ENCODE measurements at places on chromosomes 6 and 20.

GRCh38 chr20:22180244-22180643 lies 404.1 kb downstream of the FOXA2 start:
- no peak for DNase-seq

GRCh38 chr20:62425281-62426058 lies 1.9 kb downstream of the RBBP8NL start:
- no peak for DNase-seq

GRCh38 chr6:145483191-145483996 lies 251.9 kb downstream of the EPM2A start:
- DNase-seq: no peak

DNA sequence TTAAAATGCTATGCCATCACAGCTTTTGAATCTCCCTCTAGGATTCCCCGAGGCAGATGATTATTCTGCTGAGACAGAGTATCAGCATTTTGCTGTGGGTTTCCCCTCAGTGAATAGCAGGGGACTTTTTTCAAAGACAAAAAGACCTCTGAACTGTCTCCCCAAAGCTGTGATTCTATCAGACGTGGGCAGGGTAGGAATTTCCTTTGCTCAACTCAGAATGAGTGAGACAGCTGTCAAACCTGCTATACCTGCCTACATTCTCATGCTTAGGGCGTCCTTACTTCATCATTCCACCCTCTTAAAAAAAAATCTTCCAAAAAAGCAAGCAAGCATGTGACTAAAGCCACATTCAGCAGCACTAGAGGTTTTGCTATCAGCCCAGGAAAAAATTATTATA lies 147.6 kb upstream of the FAM83B start:
- no peak for DNase-seq

DNA sequence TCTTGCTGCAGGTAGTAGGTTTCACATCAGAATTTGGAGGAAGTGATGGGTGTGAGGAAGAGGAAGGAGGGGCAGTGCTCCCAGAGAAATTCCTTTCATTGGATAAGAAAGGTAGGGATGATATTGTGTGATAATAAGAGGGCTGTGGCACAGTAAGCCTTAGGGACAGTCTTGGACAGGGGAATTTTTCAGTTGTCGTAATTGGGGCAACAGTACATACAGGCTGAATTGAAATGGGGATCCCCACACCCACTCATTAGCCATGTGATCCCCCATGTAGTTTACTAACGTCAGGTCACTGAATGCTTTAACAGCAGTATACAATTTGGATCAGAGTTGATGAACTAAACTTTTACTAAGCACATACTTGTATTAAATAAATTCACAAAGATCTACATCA lies 79.4 kb downstream of the FOXO3 start:
- no peak for DNase-seq

DNA sequence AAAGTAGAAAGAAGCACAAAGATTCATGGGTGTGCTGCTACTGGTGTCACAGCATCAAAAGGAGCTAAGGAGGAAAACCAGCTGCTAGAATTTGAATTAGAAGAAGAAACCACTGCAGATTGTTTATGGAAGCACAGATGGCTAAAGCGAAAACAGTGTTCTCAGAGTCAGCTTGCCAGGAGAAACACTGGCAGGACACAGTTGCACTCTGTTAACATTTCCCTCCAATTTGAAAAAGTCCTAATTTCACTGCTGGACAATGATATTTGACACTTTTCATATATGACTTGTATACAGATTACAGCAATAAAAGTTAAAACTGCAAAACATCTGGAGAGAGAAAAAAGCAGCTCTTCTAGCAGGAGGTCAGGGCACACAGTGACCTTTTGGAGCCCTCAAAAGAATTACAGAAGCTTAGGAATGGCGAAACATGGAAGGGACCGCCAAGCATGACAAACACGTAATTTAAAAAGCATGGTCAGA lies 314.5 kb downstream of the COL12A1 start:
- DNase-seq: no peak

DNA sequence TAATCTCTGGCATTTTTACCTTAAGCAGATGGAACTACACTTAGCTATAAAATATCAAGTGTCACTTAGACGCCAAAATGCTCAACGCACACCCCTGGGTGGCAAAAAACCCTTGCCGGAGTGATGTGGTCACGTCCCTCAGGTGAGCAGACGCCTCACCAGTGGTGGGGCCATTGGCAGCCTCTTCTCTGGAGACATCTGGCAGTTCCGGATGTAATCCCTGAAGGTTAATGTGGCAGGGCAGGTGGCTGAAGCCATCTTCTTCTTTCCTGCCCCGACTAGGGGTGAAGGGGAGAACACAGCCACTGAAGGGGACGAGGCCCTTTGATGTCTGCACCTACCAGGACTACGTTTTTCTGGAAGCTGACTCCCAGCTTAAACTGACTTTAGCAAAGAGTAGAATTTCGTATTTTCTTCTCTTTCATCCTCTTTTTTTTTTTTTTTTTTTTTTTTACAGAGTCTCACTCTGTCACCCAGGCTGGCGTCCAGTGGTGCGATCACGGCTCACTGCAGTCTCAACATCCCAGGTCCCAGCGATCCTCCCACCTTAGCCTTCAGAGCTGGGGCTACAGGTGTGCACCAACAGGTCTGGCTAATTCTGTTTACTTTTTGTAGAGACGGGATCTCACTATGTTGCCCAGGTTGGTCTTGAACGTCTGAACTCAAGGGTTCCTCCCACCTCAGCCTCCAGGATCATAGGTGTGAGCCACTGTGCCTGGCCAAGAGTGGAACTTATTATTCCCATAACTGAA lies 152.1 kb downstream of the TTLL2 start:
- DNase-seq: no peak

DNA sequence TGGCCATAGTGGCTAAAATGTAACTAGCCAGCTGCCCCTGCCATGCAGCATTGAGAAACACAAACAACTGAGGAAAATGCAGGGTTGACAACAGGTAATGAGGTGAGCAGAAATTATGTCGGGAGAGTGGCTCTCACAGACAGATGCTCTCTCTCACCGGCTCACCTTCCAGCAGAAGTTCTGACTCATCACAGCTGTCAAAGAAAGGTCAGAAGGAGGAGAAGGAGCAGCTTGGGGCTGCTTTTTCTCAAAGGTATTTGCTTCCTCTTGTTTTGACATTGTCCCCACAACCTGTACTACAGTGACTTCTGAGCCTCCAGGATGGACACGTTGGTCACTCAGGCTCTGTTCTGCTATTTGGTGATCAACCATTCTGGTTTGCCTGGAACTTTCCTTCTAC lies 190.5 kb upstream of the HEY2 start:
- DNase-seq: no peak

- DNase-seq: no peak
These were observed 54.2 kb downstream of the LHFPL5 start for GRCh38 chr6:35859367-35859766.

- no peak for DNase-seq
These were observed 29.4 kb downstream of the GLO1 start for GRCh38 chr6:38673397-38674165.

- DNase-seq: no peak
These were observed 116.9 kb upstream of the ENPP5 start for GRCh38 chr6:46287681-46288080.

GRCh38 chr6:116028233-116028632 lies 32.5 kb downstream of the FRK start:
- DNase-seq: no peak

GRCh38 chr20:42945234-42945994 lies 244.3 kb downstream of the PTPRT start:
- DNase-seq: no peak

GRCh38 chr20:10609770-10610169 lies 64.0 kb downstream of the JAG1 start:
- no peak for DNase-seq

GRCh38 chr6:21431526-21431925 lies 162.0 kb upstream of the SOX4 start:
- DNase-seq: no peak

DNA sequence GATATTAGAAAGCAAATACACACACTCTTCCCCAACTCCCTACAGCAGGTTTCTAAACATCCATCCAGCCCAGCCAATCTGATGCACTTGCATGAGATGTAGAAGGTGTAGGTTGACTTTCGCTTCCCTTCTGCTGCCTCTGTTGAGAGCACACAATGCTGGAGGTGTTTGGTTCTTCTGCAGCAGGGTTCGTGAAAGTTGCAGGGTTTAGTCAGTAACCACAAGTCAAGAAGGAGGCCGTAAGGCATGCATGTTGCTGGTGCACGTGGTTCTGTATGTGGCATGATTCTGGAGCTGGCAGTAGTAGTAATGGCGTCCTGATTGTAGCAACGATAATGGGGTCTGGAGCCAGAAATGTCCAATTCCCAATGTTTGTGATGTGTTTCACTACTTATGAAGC lies 53.0 kb downstream of the DEK start:
- no peak for DNase-seq

- DNase-seq: no peak
These were observed 45.2 kb upstream of the EDN3 start for GRCh38 chr20:59255256-59255655.

GRCh38 chr20:21509079-21509596 lies 4.7 kb downstream of the NKX2-2 start:
- DNase-seq: no peak

GRCh38 chr20:5806457-5807263 lies 56.5 kb downstream of the SHLD1 start:
- DNase-seq: no peak

DNA sequence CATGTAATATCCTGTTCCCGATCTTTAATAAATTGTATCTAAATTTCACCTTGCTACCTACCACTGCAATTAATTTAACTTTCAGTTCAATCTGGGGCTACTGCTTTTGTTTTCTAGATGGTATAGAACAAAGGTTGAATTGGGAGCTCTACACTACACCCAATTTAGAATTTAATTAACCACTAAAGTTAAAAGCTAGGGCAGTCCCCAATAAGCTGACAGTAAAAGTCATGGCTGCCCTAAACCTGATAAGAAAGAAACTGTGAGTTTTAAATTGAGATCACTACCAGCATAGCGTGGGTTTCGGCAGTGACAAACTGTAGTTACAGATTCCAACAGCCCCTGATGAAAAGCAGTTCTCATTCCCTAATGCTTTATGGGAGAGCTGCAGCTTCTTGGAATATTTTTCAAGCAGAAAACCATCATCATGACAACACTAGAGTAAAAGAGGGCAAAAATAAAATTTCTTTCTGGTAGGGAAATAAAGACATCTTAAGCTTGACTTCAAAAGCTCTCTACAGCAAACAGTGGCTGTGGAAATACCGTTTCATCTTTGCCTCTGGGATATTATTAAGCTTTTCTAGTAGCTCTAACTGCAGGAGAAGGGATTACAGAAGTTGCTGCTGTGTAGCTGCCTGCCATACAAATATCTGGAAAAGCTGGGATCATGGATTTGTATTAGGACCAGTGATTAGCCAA lies 1372.1 kb downstream of the EPHA7 start:
- no peak for DNase-seq
